CD4-positive, alpha-beta T cell (primary cell): ENCODE measurements at places on chromosomes 4 and X.

GRCh38 chr4:159451006-159451405 is 348.1 kb downstream of the RAPGEF2 start:
- no peak for DNase-seq
- H3K4me1 ChIP-seq: no peaks in the 10 kb centered on the region
- H3K4me3 ChIP-seq: no peak overlapping the region
- no peaks in the 10 kb centered on the region for H3K27me3 ChIP-seq
- no peaks in the 10 kb centered on the region for H3K36me3 ChIP-seq

- H3K27me3 ChIP-seq: no peaks in the 10 kb centered on the region
- H3K4me3 ChIP-seq: no peak overlapping the region
- no peak overlapping the region for H3K27ac ChIP-seq
- no peaks in the 10 kb centered on the region for H3K4me1 ChIP-seq
- DNase-seq: no peak
Observed at GRCh38 chr4:109930872-109931271, 18.2 kb downstream of the EGF start.

DNA sequence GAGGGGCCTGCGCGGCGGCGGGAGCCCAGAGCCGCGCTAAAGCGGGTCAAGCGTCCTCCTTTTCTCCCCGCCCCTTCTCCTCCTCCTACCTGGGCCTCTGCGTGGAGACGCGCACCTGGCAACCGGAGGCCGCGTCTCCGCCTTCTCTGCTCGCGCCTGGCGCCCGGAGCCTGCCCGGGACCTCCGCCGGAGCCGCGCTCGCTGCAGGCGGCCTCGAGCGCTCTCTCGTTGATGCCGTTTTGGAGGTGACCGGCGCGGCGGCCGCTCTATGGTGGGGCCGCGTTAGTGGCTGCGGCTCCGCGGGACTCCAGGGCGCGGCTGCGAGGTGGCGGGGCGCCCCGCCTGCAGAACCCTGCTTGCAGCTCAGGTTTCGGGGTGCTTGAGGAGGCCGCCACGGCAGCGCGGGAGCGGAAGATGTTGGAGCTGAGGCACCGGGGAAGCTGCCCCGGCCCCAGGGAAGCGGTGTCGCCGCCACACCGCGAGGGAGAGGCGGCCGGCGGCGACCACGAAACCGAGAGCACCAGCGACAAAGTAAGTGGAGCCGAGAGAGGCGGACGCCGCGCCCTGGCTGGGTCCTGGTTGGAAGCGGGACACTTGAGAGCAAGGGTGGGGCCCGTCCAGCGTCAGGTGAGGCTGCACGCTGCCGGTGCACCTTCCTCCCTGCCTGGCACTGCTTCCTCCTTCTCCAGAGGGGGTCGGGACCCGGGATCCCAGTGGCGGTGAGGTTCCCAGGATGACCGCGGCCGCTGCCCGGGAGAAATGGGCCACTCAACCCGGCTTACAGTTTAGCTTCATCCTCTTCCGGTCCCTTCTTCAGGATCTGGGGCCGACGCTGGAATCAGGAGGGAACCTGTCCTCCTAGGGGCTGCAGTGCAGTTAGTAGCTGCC is at the start of gene CDS1:
Gene CDS1 (plus strand): TSS at position 140 of the 888 bp plus-strand sequence. CDS start 275 bp downstream, at position 415.
- H3K27ac ChIP-seq: no peak within 1 kb of the TSS
- H3K27me3 ChIP-seq: peaks cover 10% of the 10 kb centered on the region
- peaks cover 17% of the 10 kb centered on the region for H3K4me1 ChIP-seq
- H3K4me3 ChIP-seq: peak within 1 kb of the TSS; percentile 56
- H3K36me3 ChIP-seq: no peaks in the 10 kb centered on the region

DNA sequence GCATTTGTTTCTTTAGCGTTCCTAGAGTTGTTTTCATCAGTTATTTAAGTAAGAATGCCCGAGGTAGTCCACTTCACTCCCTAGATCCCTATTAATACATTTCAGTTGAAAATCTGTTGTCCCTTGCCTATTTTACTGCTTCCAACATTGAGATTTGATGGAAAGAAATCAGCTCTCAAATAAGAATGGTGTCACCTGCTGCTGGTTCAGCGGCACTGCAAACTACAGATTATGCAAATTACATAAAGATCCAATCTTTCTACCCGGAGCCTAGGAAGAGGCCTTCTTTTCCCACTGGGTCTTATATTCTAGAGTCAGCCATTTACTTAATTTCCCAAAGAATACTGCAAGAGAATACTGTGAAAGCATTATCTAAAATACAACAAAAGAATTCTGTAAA is 597.6 kb upstream of the MAGEB2 start:
- H3K4me3 ChIP-seq: no peak overlapping the region
- H3K27me3 ChIP-seq: no peaks in the 10 kb centered on the region
- H3K36me3 ChIP-seq: no peaks in the 10 kb centered on the region

DNA sequence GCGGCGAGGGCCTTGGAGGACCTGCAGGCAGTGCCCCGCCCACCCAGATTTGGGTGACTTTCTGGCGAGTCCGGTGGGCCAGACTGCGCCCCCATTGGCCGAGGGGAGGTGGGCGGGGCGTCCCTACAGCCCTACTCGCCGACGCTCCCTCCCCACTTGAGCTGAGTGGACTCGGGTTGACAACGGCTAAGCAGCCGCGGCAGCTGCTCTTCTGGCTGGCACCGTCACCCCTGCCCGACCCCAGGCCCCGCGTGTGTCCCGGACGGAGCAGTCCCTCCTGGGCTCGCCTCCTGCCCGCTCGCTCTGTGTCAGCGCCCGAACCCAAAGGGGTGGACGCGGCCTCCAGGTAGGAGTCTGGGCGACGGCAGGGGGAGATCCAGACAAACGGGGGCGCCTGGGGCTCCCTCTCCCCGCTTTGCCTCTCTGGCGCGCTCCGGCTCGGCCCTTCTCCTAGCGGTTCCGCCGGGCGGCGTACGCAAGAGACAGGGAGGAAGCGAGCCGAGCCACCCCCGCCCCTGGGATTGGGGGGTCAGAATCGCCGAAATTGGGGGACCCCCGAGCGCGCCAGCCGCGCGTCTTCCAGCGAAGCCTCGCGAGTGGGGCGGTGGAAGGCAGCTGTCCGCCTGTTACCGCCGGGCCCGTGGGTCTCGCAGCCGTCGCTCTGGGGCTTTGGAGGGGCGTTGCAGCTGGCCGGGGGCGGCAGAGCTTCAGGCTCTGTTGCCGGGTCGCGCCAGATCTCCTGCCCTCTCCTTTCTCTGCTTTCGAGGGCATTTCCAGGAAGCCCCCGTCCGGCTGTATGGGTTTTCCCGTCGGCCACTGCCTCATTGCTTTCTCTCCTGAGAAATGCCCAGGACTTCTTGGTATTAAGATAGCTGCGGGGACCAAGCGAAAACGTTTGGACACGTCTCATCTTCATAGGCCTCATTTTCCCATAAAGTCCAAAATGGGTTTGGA is 46.3 kb downstream of the STARD8 start:
- peaks cover 19% of the 10 kb centered on the region for H3K27me3 ChIP-seq
- H3K36me3 ChIP-seq: no peaks in the 10 kb centered on the region
- peaks cover 9% of the 10 kb centered on the region for H3K4me1 ChIP-seq
- peak overlapping the region; percentile 33 for H3K4me3 ChIP-seq

DNA sequence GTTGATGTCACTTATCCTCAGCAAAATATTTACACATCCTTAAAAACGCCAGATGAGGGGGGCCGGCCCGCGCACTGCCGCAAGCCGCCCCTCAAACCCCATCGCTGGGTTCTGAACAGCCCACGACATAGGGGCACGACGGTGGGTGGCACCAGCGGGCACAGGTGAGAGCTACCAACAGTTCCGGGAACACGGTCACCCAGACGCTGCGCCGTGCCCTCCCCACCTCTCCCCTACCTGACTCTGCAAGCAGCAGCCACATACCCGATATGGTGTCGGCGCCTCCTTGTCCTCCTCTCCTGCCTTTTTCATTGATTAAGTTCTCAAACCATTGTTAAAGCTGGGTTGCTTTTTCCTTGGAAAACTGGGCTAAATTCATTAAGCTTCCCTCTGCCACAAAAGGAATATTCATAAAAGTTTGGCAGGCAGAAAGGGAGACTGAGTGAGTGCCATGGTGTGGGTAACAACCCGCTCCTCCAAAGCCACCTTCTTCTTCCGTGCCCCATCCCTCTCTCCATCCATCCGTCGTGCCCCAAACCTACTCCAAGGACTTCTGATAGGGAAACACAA is 1.4 kb downstream of the RAI2 start:
- peak overlapping the region; percentile 32 for H3K4me3 ChIP-seq
- H3K27me3 ChIP-seq: peaks cover 12% of the 10 kb centered on the region
- DNase-seq: peak; percentile 42
- H3K4me1 ChIP-seq: no peaks in the 10 kb centered on the region

DNA sequence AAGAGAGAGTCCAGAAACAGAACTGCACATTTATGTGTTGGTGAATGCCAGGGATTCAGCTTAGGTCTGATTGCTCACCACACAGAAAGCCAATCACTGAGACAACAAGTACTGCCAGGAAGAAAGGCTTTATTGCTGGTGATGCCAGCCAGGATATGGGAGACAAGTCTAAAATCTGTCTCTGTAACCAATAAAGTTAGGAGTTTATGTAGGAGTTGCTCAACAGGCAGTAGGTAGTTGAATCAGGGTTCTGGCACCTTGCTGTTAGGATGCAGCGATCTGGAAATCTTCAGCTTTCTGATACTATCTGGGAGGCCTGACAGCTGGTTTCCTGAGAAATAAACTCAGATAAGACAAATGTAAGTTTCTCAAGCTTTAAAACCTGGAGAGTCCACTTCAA is 120.2 kb upstream of the ENPP6 start:
- H3K4me1 ChIP-seq: peaks cover 4% of the 10 kb centered on the region
- H3K36me3 ChIP-seq: no peaks in the 10 kb centered on the region
- no peaks in the 10 kb centered on the region for H3K27me3 ChIP-seq
- DNase-seq: no peak
- H3K4me3 ChIP-seq: no peak overlapping the region
- H3K27ac ChIP-seq: no peak overlapping the region

DNA sequence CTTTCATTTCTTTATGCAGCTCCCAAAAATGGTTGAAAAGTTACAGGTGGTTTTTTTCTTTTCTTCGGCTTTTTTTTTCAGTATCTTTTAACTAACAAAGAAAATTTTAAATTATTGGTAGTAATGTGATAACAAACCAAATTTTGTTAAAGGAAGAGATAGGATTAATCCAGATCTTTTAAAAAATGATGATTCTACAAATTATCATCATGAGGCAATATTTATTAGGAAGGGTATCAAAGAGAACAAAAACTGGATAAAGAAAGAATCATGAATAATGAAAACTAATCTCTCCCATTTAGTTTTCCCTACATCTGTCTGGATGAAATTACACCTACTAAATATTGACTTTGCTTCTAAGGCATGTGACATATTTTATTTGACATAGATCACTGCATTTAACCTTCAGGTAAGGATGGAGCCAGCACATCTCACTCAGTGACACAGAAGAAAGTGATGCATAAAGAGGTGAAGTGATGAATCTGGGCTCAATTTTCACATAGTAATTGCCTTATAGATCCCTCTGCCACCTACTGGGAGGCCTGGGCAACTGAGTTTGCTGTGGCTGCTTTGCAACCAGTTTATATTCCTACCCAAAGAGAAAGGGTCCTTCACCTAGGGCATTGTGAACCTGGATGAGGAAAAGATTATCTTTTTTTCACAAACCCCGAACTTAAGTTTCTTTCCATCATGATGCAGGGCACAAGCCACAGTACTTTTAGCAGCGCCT is 155.6 kb downstream of the HNRNPD start:
- H3K27me3 ChIP-seq: no peaks in the 10 kb centered on the region
- DNase-seq: no peak
- H3K27ac ChIP-seq: no peak overlapping the region
- H3K4me3 ChIP-seq: no peak overlapping the region

- no peak for DNase-seq
- no peaks in the 10 kb centered on the region for H3K4me1 ChIP-seq
- H3K36me3 ChIP-seq: no peaks in the 10 kb centered on the region
- H3K27me3 ChIP-seq: no peaks in the 10 kb centered on the region
- H3K4me3 ChIP-seq: no peak overlapping the region
Observed at GRCh38 chrX:117522725-117523700, 593.6 kb downstream of the KLHL13 start.

DNA sequence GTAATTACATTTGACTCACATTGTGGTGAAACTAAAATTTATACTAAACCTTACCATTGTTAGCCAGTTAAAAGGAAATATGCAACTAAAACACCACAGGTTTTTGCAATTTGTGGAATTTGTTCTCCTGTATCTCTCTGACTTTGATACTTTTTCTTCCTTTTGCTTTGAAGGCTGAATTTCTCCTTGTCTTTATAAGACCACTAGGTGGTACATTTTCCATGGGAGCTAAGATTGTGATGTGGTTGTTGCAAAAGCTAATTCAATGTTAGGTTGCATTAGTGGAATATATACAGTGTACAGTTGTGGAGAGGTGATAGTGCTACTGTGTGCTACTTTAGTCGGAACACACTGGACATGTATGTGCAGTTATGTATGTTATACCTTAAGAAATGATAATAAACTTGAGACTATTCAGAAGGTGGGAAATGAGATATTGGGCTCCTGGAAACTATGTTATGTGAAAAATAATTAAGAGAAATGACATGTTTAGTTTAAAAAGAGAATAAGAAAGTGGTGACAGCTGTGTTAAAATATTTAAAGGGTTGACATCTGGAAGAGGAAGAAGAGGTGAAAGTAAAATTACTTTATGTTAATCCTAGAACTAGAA is 70.3 kb downstream of the ARL9 start:
- peaks cover 4% of the 10 kb centered on the region for H3K27me3 ChIP-seq
- no peak overlapping the region for H3K4me3 ChIP-seq
- no peaks in the 10 kb centered on the region for H3K36me3 ChIP-seq
- DNase-seq: no peak

DNA sequence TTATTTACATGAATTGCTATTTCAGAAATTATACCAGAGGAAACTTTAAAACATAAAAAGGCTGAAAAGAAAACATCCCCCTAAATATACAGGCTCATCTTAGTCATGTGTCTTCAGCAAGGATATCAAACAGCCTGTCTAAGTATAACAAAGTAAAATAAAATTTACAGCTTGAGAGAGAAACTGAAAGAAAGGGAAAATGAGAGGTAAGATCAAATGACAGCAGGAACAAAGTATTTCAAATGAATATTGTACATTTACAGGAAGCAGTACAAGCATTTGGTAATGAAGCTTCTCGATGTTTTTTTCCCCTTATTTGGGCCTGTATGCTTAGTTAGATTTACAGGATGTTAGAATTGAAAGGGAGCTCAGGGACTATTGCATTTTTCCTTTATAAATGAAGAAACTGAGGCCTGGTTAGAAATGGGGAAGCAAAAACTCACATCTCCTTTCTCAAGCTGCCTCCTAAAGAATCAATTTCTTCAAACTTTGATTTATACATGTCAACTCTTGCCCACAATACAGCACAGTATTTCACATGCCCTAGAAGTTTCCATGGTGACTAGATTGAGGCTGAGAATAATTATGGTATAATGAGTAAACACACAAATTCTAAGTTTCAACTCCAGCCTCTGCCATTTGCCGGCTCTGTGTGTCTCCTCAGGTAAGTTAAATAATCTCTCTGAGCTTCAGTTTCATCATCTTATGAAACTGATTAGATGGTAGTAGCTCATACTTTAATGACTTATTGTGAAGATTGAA is 29.3 kb downstream of the DAPP1 start:
- H3K4me1 ChIP-seq: peaks cover 28% of the 10 kb centered on the region
- H3K36me3 ChIP-seq: peaks cover 9% of the 10 kb centered on the region
- no peak for DNase-seq
- no peak overlapping the region for H3K4me3 ChIP-seq
- peak overlapping the region; percentile 37 for H3K27ac ChIP-seq
- no peaks in the 10 kb centered on the region for H3K27me3 ChIP-seq

- no peaks in the 10 kb centered on the region for H3K27me3 ChIP-seq
- peak; percentile 86 for DNase-seq
- peaks cover 70% of the 10 kb centered on the region for H3K4me1 ChIP-seq
- H3K4me3 ChIP-seq: peak overlapping the region; percentile 77
Observed at GRCh38 chrX:154368630-154369448, 5.6 kb downstream of the FLNA start.
